GM12878 (cell line): ENCODE measurements at places on chromosomes 6 and 20. TPM values are rescaled to one million over a fixed set of nuclear protein-coding genes. Genes with fewer than 3 reads are reported as not detected.

The PPP1R3G gene
- 0.05 TPM in 2 replicates for polyA plus RNA-seq

The MUC22 gene
- not detected in 2 replicates for polyA plus RNA-seq

The IPCEF1 gene
- polyA plus RNA-seq = 1.3 and 2.1 TPM in 2 replicates

The F13A1 gene
- polyA plus RNA-seq = 0.55 and 0.62 TPM in 2 replicates

The NFS1 gene
- polyA plus RNA-seq = 44.5 and 45.0 TPM in 2 replicates

The KIAA1755 gene
- polyA plus RNA-seq = not detected in 2 replicates

The NR2E1 gene
- polyA plus RNA-seq = not detected in 2 replicates

The OR2H2 gene
- not detected in 2 replicates for polyA plus RNA-seq

The OOEP gene
- polyA plus RNA-seq = not detected in 2 replicates

The COL12A1 gene
- polyA plus RNA-seq = 0.10 and 0.17 TPM in 2 replicates

The GZF1 gene
- 5.0 and 7.1 TPM in 2 replicates for polyA plus RNA-seq

The CABLES2 gene
- 2.5 and 2.6 TPM in 2 replicates for polyA plus RNA-seq

The GSTA2 gene
- polyA plus RNA-seq = not detected in 2 replicates

GRCh38 chr20:43446361-43446879 is 11.3 kb upstream of the SRSF6 start:
- no peak for DNase-seq

DNA sequence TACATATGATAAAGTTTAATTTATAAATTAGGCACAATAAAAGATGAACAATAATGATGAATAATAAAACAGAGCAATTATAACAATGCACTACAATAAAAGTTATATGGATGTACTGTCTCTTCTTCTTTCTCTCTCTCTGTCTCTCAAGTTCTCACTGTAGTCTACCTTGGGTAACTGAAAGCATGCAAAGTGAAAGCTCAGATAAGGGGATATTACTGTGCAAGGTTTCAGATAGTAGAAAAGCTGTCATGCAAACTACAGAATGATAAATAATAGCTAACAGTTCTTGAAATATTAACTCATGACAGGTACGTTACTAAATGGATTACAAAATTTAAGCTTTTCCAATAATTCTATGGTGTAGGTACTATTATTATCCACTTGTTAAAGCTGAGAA is 311.9 kb upstream of the PRDM1 start:
- no peak for DNase-seq

- DNase-seq = no peak
Observed at GRCh38 chr20:9040863-9041524, 27.9 kb upstream of the PLCB4 start.

- no peak for DNase-seq
Observed at GRCh38 chr6:69581581-69581980, 215.2 kb downstream of the LMBRD1 start.

DNA sequence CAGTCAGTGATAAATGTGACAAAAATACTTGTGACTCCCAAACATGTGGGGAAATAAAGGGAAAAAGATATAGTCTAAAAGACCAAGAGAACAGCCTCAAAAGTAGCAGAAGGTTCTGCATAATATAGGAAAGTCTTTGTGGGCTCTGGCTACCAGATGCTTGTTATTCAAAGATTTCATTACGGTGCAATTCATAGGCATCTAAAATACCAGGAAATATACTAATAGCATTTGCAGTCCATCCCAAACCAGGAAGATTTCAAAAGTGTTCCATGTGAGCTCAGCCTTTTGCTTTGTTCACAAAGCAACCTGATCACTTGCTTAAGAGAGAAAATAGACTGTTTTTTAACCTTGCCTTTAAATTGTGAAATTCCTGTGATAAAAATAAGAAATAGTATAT is 506.7 kb upstream of the MARCKS start:
- no peak for DNase-seq

DNA sequence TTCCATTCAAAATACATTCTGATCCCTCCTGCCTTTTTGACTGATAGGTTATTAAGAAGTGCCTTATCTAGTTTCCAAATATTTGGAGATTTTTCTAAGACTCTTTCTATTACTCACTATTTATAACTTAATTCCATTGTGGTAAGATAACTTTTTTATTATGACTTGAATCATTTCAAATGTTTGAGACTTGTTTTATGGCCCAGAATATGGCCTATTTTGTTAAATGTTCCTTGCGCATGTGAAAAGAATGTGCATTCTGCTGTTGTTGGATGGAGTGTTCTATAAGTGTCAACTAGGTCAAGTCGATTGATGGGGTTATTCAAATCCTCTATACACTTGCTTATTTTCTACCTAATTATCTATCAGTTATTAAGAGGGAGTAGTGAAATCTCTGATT is 13.1 kb upstream of the TCP11 start:
- DNase-seq = no peak

DNA sequence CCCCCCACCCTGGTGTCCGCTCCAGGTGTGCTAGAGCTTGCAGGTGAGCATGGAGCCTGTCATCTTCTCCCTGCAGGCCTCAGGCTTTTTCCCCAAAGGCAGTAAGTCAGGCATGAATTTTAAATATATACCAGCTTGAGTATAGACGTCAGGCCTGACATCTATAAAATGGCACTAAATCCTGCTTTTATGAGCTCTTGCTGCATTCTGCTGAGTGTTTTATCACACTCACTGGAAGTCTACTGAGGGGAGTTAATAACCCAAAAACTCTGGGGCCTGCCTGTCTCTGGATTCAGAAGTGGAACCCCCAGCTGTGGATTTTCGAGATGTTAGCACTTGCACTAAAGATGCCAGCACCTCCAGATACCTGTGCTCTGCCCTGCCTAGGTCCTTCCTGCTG is 133.4 kb upstream of the TOP1 start:
- no peak for DNase-seq

GRCh38 chr6:145044641-145045246 is 690.6 kb downstream of the EPM2A start:
- DNase-seq = no peak

DNA sequence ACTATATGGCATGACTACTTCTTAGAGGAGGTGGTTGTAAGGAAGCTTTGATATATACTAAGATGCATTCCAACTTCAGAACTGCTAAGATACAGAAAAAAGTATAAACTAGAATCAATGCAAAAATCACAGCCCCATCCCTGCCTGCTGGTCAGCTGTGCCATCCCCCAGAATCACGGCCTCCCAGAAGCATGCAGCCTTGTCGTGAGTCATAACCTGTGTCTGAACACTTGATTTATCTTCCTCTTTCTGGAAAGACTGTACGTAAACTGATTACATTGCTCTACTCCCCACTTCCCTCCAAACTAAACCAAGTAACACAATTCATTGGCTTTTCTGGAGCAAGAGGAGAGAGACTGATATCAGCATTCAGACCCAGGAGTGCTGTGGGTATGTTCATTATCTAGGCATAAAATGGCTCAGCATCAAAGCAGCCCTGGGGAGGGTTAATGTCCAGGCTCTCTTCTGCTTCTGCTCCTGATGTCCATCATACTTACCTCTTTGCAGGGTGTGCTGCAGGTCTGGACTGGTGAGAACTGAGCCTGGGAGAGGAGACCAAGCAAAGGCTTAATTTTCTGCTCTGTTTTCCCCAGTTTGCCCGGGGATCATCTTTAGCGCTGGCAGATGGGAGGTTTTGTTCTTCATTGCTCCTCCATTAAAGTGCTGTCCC is 18.4 kb downstream of the SCP2D1 start:
- DNase-seq = no peak

GRCh38 chr20:58017231-58017969 is 211.1 kb downstream of the ANKRD60 start:
- no peak for DNase-seq

DNA sequence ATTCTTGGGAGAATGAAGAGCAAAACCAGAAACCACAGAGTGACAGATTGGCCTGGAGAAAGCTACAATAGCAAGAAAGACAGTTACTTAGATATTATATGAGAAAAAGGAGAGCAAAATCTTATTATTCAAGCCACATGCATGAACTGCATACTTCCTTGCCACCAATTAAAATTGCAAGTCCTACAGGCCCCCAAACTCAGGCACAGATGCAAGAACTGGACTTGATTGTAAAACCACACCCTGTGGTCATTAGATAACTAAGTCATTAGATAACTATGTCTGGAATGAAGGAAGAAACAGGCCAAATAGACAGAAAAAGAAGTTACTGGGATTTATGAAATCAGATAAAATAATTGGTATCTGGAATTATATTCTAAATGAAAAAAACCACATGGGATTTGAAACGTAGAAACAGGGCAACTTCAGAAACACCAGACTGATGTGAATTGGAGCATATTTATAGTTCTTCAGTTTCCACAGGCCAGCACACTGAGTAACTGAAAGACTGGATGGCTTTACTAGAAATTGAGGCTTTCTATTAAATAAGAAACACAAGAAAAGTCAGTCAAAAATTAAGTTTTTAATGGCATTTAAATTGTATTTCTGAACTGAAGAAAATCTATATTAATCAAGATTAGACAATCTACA is 49.4 kb upstream of the CARMIL1 start:
- DNase-seq = no peak

DNA sequence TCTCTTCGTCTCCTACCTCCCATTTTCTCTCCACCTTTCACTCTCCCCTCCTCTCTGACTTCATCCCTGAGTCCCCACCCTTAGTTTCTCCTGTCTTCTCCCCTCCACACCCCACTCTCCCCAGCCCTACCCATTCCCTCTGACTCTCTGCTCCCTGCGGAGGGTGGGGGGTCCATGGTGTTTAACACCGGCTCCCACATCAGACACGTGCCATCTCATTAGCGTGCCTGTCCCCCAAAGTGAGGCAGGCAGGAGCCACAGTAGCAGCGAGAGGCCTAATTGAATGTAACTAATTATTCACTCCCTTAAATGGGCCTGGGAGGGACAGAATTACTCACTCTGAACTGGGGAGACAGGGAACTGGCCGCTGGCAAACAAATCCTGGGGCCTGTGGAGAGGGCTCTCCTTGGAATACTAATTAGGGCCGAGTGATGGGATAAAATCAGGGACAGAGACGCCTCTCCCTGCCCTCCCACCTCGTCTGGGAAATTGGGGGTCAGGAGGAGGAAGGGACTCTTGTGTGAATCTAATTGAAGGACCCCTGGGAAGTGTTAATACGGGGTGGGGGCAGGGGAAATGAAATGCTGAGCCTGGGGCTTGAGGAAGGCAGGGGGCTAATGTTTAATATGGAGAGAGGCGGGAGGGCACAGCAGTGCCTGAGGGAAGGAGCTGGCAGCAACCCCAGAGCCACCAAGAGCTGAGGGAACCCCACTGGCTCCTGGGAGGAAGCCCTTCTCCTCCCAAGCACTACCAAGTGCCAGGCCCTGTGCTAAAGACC is 17.9 kb downstream of the CD40 start:
- no peak for DNase-seq

DNA sequence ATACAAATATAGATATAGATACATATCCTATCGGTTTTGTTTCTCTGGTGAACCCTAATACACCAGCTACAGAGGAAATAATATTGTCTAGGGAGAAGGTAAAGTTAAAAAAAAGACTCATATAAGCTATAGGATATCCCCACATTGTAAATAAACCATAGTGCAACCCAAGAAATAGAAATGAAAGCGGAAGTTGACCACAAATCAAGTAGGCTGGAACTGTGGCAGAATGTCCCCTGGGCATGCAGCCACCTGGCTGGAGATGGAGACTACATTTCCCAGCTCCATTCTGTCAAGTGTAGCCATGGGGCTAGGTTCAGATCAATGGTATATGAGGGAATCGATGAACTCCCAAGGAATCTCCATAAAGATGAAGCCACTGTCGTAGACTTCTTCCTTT is 70.1 kb upstream of the RPS6KA2 start:
- no peak for DNase-seq

DNA sequence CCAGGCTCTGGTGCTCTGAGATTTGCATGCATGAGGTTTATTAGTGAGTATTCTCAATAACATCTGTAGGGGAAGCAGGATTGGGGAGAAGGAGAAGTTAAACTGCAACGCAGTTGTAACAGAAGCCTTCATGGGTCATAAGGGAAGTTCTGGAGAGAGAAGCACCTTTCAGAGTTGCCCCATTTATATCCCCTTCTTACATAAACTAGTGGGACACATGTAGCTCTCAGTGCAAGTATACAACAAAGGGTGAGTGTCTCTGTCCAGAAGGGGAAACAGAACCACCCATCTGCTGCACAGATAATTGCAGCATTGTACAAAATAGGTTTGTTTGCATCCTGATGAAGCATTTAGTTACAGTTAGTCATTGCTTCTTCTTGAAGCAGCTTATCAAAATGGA is 4.3 kb upstream of the ADGB start:
- DNase-seq = no peak

GRCh38 chr20:58877976-58878360 is 25.5 kb downstream of the GNAS start:
- DNase-seq = no peak

- no peak for DNase-seq
Observed at GRCh38 chr20:50270569-50270968, 79.9 kb downstream of the CEBPB start.

DNA sequence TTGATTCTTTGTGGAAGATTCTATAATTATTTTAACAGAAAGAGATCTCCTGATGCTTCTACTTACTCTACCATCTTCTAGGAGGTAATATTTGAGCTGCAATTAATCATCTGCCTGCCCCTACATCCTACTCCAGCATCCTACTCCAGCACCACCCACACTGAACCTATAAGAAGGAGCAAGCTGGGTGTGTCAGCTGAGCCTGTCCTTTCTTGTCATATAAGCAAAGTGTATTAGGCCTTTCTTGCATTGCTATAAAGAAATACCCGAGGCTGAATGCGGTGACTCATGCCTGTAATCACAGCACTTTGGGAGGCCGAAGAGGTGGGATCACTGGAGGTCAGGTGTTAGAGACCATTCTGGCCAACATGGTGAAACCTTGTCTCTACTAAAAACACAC is 84.2 kb upstream of the ARG1 start:
- no peak for DNase-seq

DNA sequence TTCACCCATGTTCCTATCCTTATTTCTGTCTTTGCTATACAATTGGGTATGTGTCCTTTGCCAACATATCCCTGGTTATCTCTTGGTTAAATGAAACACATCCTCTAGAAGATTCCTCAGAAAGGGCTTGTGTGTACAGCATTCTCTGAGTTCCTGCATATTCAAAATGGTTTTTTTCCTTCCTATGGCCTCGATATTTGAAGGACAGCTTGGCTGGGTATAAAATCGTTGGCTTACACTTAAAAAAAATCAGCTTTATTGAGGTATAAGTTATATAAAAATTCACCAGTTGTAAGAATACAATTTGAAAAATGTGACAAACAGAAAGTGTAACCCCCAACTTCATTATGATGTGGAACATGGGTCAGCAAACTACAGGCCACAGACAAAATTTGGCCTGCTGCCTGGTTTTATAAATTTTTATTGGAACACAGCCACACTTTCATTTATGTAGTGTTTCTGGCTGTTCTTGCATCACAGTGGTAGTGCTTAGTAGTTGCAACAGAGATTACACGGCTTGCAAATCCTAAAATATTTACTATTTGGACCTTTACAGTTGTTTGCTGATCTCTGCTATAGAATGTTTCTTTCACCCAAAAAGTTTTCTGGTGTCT is 16.7 kb downstream of the PCMT1 start:
- DNase-seq = no peak

- no peak for DNase-seq
Observed at GRCh38 chr20:50187403-50188051, 3.1 kb upstream of the CEBPB start.

GRCh38 chr6:57162516-57162915 is 9.6 kb upstream of the BAG2 start:
- no peak for DNase-seq

GRCh38 chr20:9323622-9324021 is 190.8 kb upstream of the LAMP5 start:
- DNase-seq = no peak
